ENCODE measurements at places on chromosomes 5 and 9.

DNA sequence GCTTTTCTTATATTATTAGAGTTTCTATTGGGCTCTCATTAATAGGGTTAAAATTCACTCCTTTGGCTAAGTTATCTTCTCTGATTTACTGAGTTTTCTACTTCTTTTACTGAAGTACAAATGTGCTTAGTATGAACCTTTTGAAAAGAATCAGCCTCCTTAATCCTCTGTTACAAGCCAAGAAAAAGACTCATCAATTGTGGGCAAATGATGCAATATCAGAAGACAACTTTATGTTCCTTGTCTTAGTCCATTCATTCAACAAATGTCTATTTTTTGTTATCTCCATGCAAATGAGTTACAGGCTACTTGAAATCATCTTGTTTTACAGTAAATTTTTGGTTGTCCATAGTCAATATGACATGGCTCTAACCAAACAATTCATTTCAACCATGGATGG lies 40.3 kb downstream of the SNCAIP start:
- H3K27ac ChIP-seq, result no peak overlapping the region
- H3K4me1 ChIP-seq, result peaks cover 7% of the 10 kb centered on the region
- no peaks in the 10 kb centered on the region for H3K36me3 ChIP-seq

DNA sequence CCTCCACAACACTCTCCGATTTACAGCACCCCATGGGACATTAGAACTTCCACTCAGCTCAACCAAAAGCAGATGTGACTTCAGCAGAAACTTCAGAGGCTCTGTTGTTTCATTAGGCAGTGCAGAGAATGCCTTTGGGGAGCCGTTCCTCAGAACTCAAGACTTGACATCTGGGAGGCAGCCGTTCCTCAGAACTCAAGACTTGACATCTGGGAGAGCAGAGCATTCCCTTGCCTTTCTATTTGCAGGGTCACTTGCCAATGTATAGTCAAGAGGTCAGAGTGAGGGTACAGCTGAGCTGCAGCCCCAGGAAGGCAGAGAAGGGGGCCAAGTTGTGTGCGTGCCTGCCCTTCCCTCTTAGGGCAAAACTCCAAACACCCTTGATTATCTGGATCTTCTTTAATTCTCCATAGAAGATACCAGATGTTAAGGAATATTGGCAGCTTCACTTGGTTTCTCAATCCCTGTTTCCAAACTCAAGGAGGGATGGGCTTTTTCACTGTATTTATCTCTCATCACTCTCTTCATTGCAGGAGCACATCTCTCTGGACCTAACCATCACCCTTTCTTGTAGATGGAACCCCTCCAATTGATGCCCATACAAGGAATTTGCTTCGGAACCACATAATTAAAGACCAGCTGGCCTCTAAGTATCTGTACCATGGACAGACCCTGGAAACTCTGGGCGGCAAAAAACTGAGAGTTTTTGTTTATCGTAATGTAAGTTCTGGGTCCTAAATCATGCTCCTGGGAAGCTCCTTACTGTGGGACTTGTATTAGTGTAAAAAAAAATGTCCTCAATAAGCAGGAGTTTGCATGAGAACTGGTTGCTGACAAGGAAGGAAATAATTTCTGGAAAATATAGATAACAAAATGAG lies 25.6 kb downstream of the TGFBI start:
- no peak overlapping the region for H3K27ac ChIP-seq
- peaks cover 2% of the 10 kb centered on the region for H3K4me1 ChIP-seq
- H3K36me3 ChIP-seq, result no peaks in the 10 kb centered on the region
- H3K27me3 ChIP-seq, result no peaks in the 10 kb centered on the region
- no peak overlapping the region for H3K4me3 ChIP-seq

DNA sequence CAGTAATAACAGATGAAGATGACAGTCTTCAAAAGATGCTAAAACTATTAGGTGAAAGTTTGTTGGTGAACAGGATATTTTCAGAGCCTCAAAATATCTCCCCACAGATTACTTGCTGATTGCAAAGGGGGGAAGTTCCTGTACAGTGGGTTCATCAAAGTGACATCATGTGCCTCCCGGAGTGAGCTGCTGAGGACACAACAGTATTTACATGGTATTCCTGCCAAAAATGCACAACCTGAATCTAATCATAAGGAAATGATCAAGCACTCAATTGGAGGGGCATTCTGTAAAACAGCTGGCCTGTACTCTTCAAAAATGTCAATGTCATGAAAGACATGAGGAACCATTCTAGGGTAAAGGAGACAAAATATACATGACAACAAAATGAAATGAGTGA lies 18.9 kb upstream of the GLIS3 start:
- no peak for DNase-seq
- H3K27ac ChIP-seq, result no peak overlapping the region
- H3K4me1 ChIP-seq, result no peaks in the 10 kb centered on the region
- H3K36me3 ChIP-seq, result no peaks in the 10 kb centered on the region

DNA sequence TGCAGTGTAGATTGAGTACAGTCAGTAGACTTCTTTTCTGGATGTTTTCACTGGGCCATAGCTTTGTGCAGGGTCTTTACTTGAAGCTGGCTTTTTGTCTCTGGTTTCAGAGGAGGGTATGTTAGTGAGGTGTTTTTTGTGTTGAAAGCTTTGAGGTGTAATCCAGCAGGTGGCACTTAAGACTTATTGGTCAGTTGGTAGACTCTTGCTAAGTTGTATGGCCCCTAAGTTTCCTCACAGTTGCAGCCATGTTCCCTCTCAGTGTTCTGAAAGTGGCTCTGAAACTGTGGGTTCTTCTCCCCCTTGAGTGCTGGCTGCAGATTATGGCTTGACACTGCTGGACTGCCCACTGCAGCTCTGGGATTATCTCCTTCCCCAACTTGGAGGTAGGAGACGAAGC lies 55.7 kb upstream of the SLC44A1 start:
- no peak overlapping the region for H3K4me3 ChIP-seq
- H3K36me3 ChIP-seq, result no peaks in the 10 kb centered on the region
- DNase-seq, result no peak
- no peaks in the 10 kb centered on the region for H3K27me3 ChIP-seq

DNA sequence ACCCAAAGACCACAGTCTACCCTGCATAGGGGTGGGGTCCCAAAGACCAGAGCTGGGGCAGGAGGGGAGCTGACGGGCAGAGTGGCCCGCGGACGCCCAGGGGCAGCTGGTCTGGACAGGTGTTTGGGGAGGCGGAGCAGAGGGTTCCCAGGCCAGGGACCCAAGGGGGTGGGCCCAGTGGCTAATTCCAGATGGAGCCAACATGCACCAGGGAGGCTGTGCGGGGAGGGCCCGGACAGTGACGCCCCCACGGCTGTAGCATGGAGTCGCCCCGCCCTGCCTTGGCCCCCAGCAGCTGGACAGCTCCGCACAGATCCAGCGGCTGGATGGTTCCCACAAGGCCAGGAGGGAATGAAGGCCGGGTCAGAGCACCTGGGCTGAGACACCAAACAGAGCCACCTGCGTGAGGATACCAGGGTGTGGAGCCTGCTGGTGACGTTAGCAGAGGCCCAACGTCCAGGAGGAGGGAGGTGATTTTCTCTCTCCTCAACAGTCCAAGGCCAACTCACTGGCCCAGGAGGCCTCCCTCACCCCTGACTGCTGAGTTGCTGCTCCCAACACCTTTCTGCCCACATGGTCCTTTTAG lies 55.3 kb upstream of the EGFL7 start:
- H3K4me3 ChIP-seq, result no peak overlapping the region
- H3K27ac ChIP-seq, result no peak overlapping the region
- H3K36me3 ChIP-seq, result no peaks in the 10 kb centered on the region
- DNase-seq, result no peak
- H3K27me3 ChIP-seq, result no peaks in the 10 kb centered on the region

- DNase-seq, result no peak
- H3K36me3 ChIP-seq, result no peaks in the 10 kb centered on the region
- H3K27ac ChIP-seq, result no peak overlapping the region
- no peaks in the 10 kb centered on the region for H3K27me3 ChIP-seq
- no peak overlapping the region for H3K4me3 ChIP-seq
- H3K4me1 ChIP-seq, result no peaks in the 10 kb centered on the region
Measured at GRCh38 chr9:135062254-135062653, 25.2 kb upstream of the OLFM1 start.

GRCh38 chr5:147737921-147738320 lies 44.6 kb downstream of the JAKMIP2 start:
- H3K4me1 ChIP-seq, result no peaks in the 10 kb centered on the region
- H3K27ac ChIP-seq, result no peak overlapping the region
- H3K4me3 ChIP-seq, result no peak overlapping the region
- no peaks in the 10 kb centered on the region for H3K27me3 ChIP-seq
- DNase-seq, result no peak

DNA sequence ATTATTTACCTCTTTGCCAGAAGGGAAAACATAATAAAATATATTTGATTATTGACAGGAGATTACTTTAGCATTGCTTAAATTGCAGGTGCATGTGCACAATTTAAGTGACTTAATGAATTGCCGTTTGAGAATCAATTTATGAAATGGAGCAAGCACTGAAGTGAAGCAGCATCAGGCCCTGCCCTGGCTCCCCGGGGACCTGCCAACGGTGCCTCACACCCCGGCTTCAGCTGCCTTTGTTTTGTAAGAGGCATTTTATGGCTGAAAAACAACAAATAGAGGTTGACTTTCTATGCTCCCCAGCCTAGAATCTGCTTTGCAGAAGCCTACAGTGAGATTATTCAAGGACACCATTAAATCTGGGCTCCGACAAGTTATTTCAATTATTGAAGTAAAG lies 359.1 kb upstream of the IRX4 start:
- H3K4me3 ChIP-seq, result no peak overlapping the region
- no peaks in the 10 kb centered on the region for H3K4me1 ChIP-seq
- no peaks in the 10 kb centered on the region for H3K27me3 ChIP-seq
- H3K36me3 ChIP-seq, result no peaks in the 10 kb centered on the region
- H3K27ac ChIP-seq, result no peak overlapping the region

DNA sequence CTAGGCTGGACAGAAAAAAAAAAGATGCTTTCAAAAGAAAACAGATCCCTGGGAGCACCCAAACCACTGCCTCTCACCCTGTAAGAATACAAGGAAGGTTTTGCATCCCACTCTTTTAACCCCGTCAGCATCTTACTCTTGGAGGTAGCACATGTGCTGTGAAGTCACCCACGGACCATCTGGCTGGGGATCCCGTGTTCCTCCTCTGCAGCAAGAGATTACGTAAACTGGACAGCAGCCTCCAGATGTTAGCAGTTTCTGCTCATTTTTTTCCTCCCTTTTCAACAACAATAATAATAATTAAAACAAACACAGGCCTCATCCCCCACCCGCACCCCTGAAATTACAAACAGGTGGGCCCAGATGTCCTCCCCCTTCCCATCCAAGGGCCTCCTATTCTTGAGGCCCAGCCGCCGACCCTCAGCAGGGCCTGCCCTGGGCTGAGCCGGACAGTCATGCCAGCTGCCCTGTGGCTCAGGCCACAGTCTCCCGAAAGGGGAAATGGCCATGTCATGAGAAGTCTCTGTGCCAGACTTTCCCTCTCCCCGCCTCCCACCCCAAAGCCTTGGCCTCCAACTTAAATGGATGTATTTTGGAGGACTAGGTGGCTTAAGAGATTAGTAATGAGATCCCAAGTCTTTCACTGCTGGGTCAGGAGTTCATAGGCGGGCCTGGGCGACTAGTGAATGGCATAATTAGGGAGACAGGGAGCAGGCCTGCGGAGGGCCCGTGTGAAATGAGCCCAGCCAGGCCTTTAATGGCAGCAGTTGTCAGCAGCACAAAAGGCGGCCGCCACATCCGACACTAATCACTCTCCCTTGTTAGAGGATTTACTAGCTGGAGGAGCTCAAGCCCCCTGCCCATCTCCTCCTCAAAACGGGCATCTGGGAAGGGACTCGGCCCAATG lies 165.1 kb downstream of the PAPPA start:
- no peaks in the 10 kb centered on the region for H3K27me3 ChIP-seq
- H3K4me1 ChIP-seq, result no peaks in the 10 kb centered on the region
- no peak overlapping the region for H3K27ac ChIP-seq
- no peaks in the 10 kb centered on the region for H3K36me3 ChIP-seq
- H3K4me3 ChIP-seq, result no peak overlapping the region

DNA sequence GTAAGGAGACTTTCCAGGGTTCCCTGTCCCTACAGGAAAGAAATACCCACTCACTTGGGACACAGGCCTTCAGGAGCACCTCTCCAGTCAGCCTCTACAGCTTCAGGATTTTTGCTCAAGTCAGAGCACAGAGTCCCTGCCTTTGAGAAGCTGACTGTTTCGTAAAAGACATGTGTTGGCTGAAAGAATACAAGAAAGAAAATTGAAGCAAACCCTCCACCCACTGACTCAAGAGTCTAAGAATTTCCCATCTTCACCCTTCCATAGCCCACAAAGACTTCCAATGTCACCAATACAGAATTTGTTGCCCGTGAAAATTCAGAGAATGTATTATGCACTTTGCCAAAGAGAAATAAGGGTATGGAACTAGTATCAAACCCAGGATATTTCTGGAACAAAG lies 53.0 kb upstream of the ZNF622 start:
- H3K36me3 ChIP-seq, result no peaks in the 10 kb centered on the region
- no peak overlapping the region for H3K4me3 ChIP-seq
- no peaks in the 10 kb centered on the region for H3K27me3 ChIP-seq

GRCh38 chr5:125659316-125660023 lies 763.7 kb upstream of the GRAMD2B start:
- H3K4me3 ChIP-seq, result no peak overlapping the region
- no peaks in the 10 kb centered on the region for H3K36me3 ChIP-seq
- no peak for DNase-seq
- no peaks in the 10 kb centered on the region for H3K27me3 ChIP-seq
- no peaks in the 10 kb centered on the region for H3K4me1 ChIP-seq
- H3K27ac ChIP-seq, result no peak overlapping the region

GRCh38 chr9:34759432-34760134 lies 49.6 kb upstream of the CCL21 start:
- H3K4me3 ChIP-seq, result no peak overlapping the region
- no peaks in the 10 kb centered on the region for H3K36me3 ChIP-seq
- H3K27me3 ChIP-seq, result no peaks in the 10 kb centered on the region
- H3K4me1 ChIP-seq, result no peaks in the 10 kb centered on the region

DNA sequence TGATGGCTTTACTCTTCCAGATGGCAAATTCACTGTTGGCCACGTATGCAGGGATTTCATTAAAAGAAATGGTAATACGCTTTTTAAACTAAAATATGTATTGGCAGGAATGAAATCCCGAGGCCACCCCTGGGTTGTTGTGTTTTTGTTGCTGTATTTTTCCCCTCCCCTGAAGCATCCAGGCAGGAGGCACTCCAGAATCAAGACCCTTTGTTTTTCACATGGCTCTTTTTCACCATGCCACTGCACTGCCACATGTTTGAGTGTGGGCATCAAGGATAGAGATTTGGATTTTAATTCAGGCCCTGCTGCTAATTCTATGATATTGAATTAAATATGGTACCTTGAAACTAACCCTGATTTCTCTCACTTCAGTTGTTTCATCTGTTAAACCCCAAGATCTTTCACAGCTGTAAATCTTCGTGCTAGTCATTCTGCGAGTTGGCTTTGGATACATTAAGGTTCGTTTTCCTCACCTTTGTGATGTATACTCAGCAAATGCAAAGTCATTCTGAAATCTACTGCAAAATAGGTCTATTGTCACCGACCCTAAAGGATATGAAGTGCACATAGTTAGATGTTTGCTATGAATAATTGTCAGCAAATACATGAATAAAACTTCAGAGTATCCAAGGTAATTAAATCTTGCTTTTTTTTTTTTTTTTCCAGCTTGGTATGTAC lies 533.4 kb downstream of the PTPRD start:
- H3K4me3 ChIP-seq, result no peak overlapping the region
- no peaks in the 10 kb centered on the region for H3K27me3 ChIP-seq
- no peak overlapping the region for H3K27ac ChIP-seq
- DNase-seq, result no peak
- 0 out of 2 replicates have a peak, but pooled peaks cover 1% of the 10 kb centered on the region for H3K4me1 ChIP-seq
- H3K36me3 ChIP-seq, result no peaks in the 10 kb centered on the region

GRCh38 chr5:126235628-126236027 lies 187.6 kb upstream of the GRAMD2B start:
- H3K4me1 ChIP-seq, result no peaks in the 10 kb centered on the region
- H3K4me3 ChIP-seq, result no peak overlapping the region
- DNase-seq, result no peak
- H3K36me3 ChIP-seq, result no peaks in the 10 kb centered on the region
- H3K27ac ChIP-seq, result no peak overlapping the region

Data from iPS DF 6.9 (cell line).